ENCODE measurements at places on chromosomes 7 and 10.

DNA sequence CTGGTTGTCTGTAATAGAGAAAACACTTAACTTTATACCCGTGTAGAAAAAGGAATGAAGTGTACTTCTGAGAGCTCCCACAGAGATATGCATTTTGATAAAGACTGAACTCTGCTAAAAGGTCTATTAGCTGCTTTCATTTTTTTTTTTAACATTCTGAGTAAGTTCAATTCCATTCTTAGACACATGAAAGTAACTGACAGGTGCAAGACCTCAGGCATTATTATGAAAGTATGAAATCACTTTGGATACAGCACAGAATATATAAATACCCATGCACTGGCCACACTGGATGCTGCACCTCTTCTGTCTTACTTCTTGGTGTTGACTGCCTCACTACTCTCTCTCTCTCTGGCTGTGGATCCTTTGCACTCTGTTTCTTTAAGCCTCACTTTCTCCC lies 46.2 kb downstream of the VWDE start:
- no peak for DNase-seq

DNA sequence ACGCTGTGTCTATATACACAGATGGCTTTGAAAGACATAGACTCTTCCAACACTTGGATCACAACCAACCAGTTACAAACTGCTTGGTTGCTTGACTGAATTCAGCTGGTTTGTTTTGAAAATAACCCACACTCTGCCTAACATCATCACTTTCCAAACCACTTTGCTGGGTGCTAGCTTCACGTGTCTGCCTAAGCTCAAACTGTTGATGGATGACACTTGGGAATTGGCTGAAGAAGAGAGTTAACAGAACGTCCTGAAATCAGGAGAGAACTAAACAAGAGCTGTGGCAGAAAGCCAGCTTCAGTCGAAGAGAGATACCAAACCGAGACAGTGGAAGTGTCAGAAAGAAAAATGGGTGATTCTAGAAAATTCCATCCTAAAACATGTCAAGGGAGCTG lies 420.8 kb upstream of the AUTS2 start:
- peak; percentile 50 for DNase-seq

DNA sequence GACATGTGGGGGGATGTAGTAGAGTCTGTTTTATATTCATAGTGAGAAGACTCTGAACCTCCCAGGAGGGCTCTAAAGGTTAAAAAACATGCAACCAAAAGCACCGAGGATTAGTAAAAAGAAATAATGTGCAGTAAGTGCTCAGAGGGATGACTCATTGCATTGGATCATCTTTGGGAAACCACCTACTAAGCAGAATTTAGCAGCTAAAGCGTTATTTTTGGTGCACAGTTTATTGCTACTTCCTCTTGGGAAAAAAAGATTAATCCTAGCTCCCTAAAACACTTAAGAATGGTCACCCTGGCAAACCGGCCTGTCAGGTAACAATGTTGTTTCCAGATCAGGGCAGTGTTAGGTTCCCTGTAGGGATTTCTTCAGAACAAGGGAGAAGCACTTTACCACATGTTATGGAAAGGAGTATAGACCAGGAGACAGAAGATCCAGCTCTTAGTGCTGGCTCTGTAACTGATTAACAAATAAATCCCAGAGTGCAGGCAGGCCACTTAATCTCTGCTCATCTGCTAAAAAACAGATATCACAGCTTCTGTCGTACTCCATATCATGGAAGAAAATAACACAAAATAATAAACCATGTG lies 44.8 kb upstream of the FAM133B start:
- peak; percentile 77 for DNase-seq

DNA sequence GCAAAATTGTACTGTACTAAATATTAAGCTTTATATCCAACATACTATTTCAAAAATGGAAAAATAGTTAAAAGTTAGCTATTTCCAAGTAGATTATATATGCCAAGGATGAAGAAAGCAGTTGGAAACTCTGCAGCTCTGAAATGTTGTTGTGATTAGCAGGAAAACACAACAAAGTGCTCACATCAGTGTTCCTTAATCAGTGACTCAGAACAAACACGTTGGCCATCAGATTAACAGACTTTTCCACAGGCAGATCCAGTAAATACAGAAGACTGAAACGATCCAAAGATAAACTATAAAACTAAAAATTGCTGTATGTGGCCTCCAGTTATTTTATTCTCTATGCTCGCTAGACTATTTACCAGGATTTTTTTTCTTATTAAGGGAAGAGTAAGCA lies 99.6 kb upstream of the SEMA3D start:
- DNase-seq, result no peak

DNA sequence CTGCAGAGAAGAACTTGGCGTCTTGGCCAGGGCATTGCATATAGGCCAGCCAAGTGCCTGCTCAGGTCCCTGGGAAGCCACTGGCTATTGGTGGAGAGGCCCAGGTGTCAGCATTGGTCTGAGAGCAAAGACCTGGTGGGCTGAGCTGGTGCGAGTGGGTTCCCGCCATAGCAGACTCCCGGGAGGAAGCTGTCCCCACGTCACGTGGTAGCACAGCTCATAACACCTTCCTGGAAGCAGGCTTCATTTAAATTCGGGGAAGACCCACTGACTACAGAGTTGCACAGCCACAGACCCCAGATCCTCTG lies 130.5 kb downstream of the WDR37 start:
- no peak for DNase-seq

DNA sequence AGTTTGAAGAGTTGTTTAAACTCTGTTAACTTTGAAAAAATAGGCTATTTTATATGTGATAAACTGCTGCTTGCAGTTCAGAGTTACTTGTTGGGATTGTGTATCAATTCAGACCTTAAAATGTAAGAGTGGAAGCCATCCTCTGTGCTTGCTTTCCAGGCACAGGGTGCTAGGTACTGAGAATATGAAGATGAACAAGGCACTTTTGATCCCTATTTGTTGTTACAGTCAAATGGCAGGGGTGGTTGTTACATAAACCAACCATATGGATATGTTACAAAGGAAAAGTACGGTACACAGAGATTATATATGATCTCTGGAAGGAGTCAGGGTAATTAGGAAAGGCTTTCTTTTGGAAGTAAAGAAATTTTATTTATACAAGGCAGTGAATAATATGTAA lies 63.8 kb downstream of the REEP3 start:
- no peak for DNase-seq

- DNase-seq, result peak; percentile 18
These were observed 11.5 kb downstream of the FAM131B start for GRCh38 chr7:143351060-143351459.

GRCh38 chr10:96401036-96401435 lies 42.2 kb upstream of the OPALIN start:
- DNase-seq, result no peak

DNA sequence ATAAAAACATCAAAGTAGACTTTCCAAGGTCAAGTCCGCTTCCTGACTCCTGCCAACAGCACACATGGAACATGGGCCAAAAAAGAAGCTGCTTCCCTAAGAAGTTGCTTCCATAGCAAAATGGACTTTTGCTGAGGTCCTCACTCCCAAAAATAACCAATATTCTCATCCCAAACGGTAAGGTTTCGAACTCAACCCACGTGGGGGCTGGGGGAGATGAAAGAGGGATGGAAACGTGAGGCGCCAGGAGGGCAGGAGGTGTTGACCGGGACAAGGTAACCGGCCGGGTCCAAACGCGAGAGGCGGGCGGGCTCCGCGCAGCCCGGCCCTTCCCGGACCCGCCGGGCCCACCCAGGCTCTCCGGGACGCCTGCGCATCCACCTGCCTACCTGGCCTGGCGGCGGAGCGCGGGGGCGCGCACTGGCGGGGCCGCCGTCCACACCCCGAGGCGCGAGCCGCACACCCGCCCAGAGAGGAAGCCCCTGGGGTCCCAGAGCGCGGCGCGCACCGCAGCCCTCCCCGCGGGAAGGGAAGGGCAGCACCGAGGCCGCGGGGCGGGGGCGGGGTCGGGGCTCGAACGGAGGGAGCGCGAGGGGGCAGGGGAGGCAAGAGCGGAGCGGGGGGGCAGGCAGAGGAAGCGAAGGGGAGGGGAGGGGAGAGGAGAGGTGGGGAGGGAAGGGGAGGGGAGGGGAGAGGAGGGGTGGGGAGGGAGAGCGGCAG lies 742 bp downstream of the LMBR1 start:
- DNase-seq, result peak; percentile 20

DNA sequence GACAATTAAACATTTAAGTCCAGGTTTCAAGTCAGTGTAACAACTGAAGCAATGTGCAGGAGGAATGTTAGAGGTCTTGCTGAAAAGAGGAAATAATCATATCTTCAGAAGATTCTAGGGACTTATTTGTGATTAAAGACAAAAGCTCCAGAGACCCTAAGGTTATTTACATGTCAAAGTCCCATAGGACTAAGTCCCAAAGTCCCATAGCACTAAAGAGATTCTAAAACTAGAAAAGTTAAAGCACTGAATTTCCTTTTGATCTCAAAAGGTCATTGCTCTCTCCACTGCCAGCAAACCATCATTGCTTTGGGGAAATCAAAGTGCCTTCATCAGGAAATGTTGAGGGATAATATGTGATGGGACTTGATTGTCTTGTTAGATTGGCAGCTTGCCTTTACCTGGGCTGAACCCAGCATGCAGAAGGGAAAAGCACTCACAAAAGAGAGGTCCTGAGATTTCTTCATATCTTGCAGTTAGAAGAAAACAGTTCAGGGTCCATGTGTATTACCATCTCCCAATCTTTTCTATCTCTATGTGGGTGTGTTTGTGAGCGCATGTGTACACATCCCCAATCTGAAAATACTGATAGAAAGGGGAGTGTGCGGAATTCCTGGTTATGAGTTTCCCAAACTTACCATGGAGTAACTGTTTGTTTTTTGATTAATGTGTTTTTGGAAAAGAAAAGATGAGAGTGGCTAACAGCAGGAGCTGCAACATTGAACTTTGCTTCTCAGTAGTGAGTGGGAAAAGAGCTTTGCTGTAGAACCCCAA lies 21.8 kb downstream of the NUDT13 start:
- DNase-seq, result no peak

DNA sequence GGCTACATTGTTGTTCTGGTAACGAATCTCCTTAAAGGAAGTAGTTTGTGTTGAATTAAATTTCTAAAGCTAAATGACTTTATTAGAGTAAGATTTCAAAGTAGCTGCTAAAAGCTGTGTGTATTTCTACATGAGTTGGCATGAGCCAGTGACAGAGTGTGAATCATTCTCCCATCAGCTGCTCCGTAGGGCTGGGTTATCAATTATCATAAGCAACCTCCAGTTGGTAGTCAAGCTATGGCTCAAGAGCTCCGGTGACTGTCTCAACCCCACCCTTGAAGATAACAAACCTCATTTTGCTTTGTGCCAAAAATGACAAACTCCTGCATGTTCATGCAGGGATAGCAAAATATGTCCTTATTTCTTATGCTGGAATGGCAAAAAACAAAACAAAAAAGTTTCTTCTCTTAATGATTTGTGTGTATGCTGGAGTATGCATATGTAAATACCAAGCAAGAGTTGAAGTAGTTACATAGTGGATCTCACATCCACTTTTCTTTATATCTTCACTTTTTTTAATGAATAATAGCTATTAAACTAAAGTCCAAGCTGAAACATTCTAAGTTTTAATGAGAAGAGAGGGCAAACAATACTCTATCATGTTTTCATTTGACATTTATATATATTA lies 249.4 kb downstream of the CACNA2D1 start:
- DNase-seq, result peak; percentile 22

DNA sequence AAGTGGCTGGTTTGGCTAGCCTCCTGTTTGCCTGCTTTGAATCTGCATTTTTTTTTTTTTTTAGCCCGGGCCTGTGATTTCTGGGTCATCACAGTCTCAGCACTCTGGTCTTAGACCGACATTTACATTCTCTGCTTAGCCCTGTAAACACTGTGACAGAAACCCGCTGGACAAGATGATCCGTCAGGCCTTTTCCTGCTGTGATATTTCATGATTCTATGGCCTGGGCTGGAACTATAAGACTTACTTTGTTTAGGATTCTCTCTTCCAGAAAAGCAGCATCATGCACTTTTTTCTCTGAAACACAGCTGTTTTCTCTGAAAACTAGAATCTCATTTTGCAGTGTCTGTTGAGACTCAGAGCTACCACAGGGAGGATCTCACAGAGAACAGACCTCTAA lies 705.5 kb downstream of the GRID1 start:
- no peak for DNase-seq

DNA sequence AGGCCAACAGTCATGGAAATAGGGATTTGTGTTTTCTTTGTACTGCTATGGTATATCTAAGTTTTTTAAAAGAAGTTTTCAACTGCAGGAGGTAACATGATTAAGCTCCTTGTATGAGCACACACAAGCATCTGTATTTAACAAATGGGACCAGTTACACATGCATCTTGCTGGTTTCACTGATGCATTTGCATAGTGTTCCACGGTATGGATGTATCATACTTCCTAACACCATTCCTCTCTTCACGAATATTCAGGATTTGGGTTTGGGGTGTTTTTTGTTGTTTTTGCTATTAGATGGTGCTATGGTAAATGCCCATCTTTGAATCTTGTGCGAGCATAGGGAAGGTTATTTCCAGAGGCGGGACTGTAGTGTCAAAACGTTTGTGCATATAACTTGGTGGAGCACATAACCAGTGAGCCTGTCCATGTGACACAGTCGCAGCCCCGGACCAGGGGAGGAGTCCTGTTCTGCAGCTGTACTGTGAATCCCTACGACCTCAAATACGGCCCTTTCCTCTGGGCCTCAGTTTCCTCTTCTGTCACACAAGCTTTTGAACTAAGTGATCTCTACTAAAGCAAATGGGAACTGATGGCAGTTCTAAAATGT lies 1.9 kb downstream of the H2BK1 start:
- no peak for DNase-seq

DNA sequence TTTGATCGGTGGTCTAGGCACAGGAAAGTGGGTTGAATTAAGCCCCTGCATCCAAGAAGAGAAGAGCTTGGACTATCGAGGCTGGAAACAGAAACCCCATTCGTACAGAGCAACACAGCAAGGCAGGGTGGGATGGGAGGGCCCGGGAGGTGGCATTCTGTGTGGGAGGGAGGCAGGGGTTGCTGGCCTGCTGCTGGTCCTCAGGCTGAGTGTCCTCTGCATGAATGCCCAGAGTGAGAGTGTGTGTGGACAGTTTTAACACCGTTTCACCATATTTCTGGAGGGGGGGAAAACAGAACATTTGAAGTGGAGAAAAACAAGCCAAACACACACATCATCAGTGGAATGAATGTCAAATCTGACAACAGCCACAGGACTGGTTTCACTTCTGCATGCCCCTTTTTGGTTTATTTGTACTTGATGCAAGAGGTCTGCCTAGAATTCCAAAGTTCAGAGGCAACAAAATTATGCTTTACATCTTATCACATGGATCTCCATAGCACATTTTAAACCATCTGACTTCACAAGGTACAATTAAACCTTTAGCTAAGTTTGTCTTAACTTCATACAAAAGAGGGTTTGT lies 11.1 kb upstream of the ENO4 start:
- DNase-seq, result no peak

- no peak for DNase-seq
These were observed 19.0 kb downstream of the DPCD start for GRCh38 chr10:101607124-101607523.

DNA sequence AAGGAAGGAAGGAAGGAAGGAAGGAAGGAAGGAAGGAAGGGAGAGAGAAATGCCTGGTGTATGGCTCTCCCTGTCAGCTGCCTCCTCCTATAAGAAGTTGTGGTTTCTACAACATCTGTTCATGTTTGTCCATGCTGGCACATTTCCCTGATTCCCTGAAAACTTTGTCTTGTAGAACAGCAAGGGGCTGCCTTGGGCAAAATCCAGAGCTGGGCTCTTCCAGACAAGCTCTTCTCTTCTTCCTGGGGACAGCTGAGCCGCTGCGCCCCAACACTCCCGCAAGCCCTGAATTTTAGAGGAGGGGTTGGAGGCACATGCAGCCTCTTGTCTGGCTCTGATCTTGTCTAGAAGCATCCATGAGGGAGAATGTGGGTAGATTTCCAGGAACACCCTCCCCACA lies 282.0 kb upstream of the ADARB2 start:
- DNase-seq, result no peak

All from fibroblast of skin of abdomen (primary cell).